ENCODE measurements at places on chromosomes 12 and 14. TPM values are rescaled to one million over a fixed set of nuclear protein-coding genes. Genes with fewer than 3 reads are reported as not detected.

- no peak for DNase-seq
Observed at GRCh38 chr12:93279565-93280412, 97.9 kb upstream of the NUDT4 start.

DNA sequence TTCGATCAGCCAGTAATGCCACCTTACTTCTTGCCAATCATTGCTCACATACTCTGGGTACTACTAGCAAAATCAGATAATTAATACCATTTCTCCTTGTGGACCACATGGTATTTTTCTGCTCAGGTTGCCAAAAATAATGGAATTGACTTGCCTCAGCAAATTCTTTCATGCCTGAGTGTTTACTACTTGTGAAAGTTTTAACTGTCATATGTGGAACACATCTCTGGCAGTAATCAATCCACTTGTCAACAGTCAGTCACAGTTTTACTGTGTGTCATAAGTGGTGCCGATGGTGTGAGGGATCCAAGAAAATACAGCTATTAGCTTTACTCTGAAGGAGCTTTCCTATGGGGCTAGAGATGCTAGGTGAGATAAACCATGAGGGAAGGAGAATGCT, 55.3 kb upstream of the ATF1 start:
- DNase-seq, result no peak

DNA sequence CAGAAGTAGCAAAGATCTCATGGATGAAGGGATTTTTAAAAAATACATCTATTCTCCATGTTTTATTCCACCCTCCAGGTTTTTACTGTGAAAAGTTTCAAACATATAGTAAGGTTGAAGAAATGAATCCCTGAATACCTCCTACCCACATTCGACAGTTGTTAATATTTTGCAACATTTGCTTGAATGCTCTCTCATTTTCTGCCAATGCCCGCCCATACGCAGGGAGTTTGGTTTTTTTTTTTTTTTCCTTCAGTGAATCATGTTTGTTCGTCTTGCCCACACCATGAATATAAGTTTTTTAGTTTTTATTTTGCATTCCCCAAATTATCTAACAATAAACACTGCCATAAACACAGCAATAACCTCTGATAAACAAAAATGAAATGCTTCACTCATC, 82.9 kb downstream of the MAP1LC3B2 start:
- no peak for DNase-seq

GRCh38 chr14:89603938-89604480, 187.0 kb upstream of the FOXN3 start:
- no peak for DNase-seq

GRCh38 chr14:50728836-50729235, 60.7 kb upstream of the SAV1 start:
- DNase-seq, result no peak

DNA sequence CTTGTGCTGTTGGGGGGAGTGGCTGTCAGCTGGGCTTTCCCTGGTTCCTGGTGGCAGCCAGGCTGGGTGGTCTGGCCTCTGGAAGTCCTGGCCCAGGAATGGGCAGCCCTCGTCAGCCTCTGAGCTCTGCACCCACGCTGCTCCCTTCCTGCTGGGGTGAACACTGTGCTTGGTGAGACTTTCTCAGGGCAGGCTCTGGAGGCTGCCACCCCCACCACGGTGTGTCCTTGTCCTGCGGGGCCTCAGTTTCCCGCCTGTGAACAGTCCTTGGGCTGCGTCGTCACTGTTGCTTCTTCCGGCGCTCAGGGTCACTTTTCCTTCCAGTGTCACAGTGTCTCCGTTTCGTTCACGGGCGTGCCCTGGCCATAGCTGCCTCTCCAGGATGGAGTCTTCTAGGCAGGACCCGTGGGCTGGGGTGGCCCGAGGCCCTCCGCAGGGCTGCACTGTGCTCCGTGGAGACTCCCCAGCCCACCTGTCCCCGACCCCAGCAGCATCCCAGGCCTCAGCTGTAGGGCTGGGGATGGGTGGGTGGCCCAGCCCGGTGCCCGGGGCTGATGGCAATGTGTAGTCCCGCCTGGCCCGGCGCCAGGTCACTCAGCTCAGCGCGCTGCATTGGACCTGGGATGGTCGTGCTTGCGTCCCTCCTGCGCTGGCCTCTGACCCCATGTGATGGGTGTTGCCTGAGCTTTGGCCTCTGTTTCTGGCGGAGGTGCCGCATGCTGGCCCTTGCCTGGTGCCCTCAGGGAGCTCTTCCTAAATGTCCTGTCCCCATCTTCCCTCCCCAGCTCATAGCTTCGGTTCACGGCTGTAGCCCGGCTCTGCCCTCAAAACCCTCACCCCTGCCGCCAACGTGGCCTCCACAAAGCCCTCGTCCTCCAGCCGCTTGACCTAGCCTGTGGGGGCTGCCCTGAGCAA, 6.8 kb downstream of the KIF26A start:
- DNase-seq, result no peak

DNA sequence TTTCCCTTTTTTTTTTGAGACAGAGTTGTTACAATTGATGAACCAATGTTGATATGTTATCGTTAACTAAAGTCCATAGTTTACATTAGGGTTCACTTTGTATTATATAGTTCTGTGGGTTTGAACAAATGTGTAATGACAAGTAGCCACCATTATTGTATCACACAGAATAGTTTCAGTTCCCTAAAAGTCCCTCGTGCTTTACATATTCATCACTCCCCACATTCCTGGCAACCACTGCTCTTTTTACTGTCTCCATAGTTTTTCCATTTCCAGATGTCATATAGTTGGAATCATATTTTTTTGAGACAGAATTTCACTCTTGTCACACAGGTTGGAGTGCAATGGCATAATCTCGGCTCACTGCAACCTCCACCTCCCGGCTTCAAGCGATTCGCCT, 12.5 kb downstream of the HSD17B6 start:
- DNase-seq, result no peak

GRCh38 chr12:101885912-101886561, 8.7 kb downstream of the DRAM1 start:
- DNase-seq, result no peak

DNA sequence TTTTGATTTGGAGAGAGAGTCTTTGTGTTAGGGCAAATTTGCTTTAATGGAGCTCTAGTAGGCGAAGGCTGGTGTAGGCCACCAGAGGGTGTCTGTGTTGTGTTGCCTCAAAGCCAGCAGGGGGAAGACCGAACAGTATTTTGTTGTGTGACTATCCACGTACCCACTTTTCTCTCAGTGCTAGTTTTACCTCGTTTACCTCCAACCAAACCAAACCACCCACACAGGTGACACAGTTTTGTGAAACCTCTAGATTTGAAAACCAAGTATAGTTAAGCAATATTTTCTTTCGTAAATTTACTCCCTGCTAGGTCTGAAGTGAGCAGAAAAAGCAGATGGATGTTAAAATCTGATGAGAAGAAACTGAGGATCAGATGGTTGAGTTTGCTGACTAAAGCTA, 36.3 kb upstream of the NPFF start:
- DNase-seq, result peak; percentile 47

Gene PTPRB
- polyA plus RNA-seq, result 12.7 TPM

Gene KLHL33
- 1.1 TPM for polyA plus RNA-seq

GRCh38 chr12:106115440-106115839, 23.3 kb downstream of the NUAK1 start:
- DNase-seq, result no peak

DNA sequence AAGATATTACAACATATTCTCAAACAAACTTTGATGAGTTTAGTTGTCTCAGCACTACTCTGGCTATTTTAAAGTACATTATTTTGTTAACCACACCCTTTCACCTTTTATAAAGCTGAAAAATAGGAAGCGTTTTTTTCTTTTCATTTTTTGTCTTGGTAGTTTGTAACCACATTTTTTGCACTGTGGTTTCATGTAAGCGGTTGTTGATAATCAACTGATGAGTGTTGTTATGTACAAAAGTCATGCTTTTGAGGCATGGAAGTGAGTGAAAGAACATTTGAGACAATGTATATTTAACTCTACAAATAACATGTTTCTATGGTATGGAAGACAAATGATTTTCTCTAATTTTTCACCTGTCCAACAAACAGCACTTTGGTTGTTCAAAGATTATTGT, 52.1 kb upstream of the ATP2B1 start:
- DNase-seq, result no peak

DNA sequence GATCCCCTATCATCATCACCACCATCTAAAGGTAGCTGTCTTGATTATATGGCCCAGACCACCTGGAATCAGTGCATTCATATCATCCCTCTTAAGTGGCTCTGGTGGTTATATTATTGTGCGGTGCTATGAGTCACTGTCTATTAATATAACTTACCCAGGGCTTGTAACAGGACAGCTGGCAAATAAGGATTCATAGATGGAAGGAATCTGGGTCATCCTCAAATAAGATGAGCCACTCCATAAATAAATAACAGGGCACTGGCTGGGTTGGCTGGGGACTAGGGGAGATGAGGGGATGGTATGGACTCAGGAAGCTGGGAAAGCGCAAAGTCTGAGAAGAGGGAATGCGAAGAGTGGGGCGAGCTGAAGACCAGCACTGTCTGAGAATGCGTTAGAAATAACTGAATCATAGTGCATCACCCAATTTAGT, 216.1 kb downstream of the NUAK1 start:
- no peak for DNase-seq

- no peak for DNase-seq
Observed at GRCh38 chr12:51817027-51817953, 31.2 kb downstream of the FIGNL2 start.

DNA sequence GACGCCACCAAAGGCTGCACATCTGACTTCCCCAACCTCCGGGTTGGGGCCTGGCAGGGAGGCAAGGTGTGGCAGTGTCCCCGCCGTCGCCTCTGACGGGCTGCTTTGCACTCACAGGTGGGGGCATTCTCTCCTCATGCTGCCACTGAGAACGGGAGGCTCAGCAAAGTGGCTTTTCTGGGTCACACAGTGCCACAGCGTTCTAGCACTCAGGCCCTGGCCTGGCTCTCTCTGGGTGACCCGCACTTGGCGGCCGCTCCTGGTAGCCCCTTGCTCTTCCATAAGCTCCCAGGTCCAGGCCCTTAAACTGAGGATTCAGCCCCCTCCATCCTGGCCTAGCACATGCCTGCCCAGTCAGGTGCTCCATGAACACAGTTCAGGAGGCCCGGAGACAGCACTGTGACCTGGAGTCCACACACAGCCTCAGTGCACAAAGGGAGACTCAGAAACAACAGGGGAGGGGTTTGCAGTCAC, 25.2 kb downstream of the SERPINA1 start:
- no peak for DNase-seq

Gene CCDC92
- 30.0 TPM for polyA plus RNA-seq

Gene SERPINA1
- 0.39 TPM for polyA plus RNA-seq

GRCh38 chr12:102429211-102430154, 50.9 kb downstream of the IGF1 start:
- no peak for DNase-seq

Gene CACNA1C
- polyA plus RNA-seq, result 3.2 TPM

DNA sequence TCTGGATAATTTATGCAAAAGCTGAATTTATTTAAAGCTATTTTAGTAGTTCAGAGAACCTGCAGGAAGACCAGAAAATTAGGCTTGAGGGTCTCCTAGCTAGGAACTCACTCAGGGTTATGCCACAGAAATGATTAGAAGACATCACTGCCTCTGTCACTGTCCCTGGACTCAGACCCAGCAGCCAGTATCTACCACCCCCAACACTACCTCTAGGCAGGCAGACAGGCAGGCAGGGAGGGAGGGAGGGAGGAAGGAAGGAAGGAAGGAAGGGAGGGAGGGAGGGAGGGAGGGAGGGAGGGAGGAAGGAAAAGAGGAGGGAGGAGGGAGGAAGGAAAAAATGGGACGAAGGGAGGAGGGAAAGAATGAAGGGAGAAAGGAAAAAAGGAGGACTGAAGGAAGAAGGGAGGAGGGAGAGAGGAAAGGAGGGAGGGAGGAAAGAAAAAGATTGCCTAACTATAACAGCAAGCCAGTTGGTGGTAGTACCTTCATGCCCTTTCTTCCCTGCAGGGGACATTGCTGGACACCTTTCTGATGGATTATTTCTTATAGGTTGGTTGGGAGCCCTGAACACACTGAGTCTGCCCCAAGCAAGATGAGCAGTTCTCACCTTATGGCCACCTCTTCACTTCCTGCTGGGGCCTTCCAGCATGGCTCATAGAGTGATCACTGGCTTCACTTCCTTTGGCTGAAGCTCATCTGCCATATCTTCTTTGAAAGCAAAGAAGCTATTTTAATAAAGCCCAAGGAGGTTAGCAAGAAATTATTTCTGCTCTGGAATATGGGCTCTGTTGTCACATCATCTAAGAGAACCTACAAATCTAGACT, 49.7 kb downstream of the KICS2 start:
- DNase-seq, result no peak

GRCh38 chr14:58571769-58572472, 65.8 kb upstream of the DACT1 start:
- no peak for DNase-seq

Gene RPL10L
- 0.25 TPM for polyA plus RNA-seq

GRCh38 chr12:92466391-92467305, 236.1 kb upstream of the PLEKHG7 start:
- peak; percentile 57 for DNase-seq

GRCh38 chr14:73392329-73393257, 65.8 kb downstream of the NUMB start:
- DNase-seq, result no peak

DNA sequence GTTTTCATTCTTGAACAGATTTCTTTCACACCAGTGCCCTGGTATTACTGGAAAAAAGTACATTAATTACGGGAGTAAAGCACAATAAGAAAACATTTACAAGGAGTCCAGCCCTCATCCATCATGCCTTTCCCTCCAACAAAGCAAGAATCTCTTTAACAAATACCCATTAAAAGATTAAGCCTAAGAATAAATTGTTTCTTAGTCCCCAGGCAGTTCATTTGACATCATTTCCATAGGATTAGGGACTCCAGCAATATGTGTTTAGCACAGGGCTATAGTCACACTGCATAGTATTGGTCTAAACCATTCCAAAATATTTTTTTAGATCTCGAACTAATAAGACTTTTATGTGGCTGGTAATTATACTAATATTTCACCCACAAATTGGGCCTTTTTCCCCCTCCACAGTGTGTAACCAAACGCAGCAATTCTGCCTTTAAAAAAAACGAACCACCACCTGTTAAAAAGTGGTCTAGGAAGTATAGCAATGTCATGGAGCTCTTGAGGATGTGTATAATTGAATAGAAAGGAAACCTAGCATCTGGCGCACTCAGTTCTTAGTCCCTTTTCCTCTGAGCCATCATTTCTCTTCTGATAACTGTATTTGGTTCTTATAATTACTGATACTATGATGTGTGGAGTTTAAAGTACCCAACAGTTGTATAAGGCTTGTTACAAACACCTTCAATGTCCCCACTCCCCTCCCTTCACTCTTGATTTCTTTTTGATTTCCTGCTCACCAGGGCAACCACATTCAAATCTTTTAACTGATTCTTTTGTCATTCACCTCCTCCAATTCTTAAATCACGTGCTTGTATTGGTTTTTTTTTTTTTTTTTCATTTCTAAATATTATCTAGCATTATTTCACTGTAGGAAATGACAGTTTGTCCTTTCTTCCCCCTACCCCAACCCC, 138.7 kb downstream of the ETV6 start:
- no peak for DNase-seq

Gene NPAS3
- 4.0 TPM for polyA plus RNA-seq
